Esophagus muscularis mucosa (tissue), 4 donors: ENCODE measurements at places on chromosomes 7 and 10.

DNA sequence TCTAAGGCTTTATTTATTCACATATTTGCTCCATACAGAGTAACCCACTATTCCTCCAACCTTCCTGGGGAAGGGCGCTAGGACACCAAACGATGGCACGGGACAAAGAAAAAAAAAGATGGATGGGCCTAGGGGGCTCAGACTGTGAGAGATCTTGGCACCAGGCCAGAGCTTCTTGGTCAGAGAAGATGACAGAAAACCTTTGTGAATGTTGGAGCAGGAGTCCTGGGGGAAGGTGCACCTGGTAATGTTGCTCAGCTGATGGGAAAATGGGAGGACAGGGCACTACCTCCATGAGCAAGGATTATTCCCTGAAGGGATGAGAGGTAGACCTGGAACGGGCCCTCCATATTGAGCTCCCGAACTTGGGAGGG, 1.4 kb upstream of the SH3PXD2A start:
- no peak for DNase-seq

GRCh38 chr10:130020651-130021382, 56.7 kb upstream of the EBF3 start:
- DNase-seq: no peak

DNA sequence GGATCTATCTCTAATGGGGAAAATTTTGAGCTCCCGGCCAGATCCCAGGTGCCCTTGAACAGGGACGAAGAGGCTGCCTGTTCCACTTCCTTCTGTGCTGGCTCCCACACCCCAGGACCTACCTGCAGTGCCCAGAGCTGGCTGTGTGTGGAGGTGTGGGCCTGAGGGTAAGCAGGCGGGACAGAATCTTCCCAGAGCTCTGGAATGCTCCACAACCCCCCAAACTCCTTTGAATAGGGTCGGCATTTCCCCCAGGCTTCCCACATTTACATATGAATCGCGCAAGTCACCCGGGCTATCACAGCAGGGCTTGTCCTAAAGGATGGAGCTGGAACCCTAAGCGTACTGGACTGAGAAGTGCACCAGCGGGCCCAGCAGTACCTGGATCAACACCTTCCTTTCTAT, 95.9 kb downstream of the DNMBP start:
- DNase-seq: no peak

DNA sequence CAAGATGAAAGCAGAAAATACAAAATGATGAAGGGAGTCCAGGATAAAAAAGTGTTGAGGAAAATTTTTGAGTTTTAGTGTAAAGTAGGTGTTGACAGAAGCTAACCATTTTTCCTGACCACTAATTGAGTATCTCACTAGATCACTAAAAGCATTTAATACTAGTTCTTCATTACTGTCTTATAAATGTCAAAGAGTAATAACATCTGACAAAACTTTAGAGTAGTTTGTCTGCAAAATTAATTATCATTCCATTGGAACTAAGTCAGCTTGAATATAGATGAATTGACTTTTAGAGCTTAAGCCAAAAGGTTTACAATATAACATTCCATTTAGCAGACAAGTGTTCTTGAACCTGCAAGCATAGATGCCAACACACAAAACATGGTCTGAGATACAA, 232.9 kb downstream of the FOXP2 start:
- DNase-seq: no peak

DNA sequence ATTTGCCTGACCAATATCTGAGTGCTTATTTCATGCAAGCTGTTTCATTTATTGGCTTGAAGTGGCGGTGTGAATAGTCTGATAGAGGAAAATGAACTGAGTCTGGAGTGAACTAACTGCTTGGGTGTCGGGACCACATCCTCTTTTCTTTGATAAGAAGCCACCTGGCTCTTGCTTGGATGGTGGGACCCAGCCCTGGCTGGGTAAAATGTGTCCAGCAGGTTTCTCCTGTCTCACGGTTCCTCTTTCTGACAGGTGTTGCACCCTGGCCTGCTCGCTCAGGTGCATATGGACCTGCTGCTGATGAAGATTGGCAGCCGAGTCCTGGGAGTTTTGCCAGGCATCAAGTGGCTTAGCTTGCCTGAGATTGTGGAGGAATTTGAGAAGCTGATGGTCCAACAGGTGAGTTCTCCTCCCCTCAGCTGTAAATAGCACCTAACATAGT, 1.6 kb downstream of the ADCK2 start:
- no peak for DNase-seq
